ENCODE measurements at places on chromosomes 4 and X. TPM values are rescaled to one million over a fixed set of nuclear protein-coding genes. Genes with fewer than 3 reads are reported as not detected.

Gene VEGFD
- not detected for total RNA-seq

Gene DMP1
- total RNA-seq, result not detected

Gene NOCT
- total RNA-seq, result 8.1 TPM

Gene F11
- total RNA-seq, result not detected

Gene FAT4
- 8.3 TPM for total RNA-seq

Gene DCX
- not detected for total RNA-seq

Gene LEF1
- total RNA-seq, result 1.9 TPM

Gene GPR82
- not detected for total RNA-seq

Gene GABRE
- total RNA-seq, result 1.9 TPM

Gene FREM3
- total RNA-seq, result not detected

Gene MND1
- total RNA-seq, result 12.7 TPM

Gene SUPT20HL2
- total RNA-seq, result not detected

Gene FRYL
- 49.1 TPM for total RNA-seq

Gene TLR2
- not detected for total RNA-seq

Gene DNAAF6
- total RNA-seq, result not detected

Gene HTN3
- not detected for total RNA-seq

Gene CSN1S1
- not detected for total RNA-seq

Gene RBM46
- total RNA-seq, result not detected

Gene RAB40AL
- not detected for total RNA-seq

Gene GC
- total RNA-seq, result not detected

Gene NDNF
- total RNA-seq, result not detected

Gene CXXC4
- total RNA-seq, result not detected

Gene DTHD1
- not detected for total RNA-seq

Gene XIAP
- 23.7 TPM for total RNA-seq

Gene GABRG1
- not detected for total RNA-seq

Gene ADH7
- total RNA-seq, result not detected

Gene CT45A5
- total RNA-seq, result not detected

Gene GSX2
- total RNA-seq, result not detected

Gene SLC6A14
- total RNA-seq, result not detected

Gene LDB2
- 12.4 TPM for total RNA-seq

Gene FHDC1
- 0.18 TPM for total RNA-seq

Gene DKK2
- total RNA-seq, result not detected

Gene GRK4
- total RNA-seq, result 1.7 TPM

Gene SSX3
- total RNA-seq, result not detected

Gene HDX
- 8.5 TPM for total RNA-seq

Gene BBS7
- total RNA-seq, result 17.9 TPM

Gene PDZD4
- total RNA-seq, result not detected
